ENCODE measurements at places on chromosomes 2 and 18. TPM values are rescaled to one million over a fixed set of nuclear protein-coding genes. Genes with fewer than 3 reads are reported as not detected.

DYSF gene
- total RNA-seq, result 1.8 TPM

SEPTIN2 gene
- 295 TPM for total RNA-seq

PIKFYVE gene
- total RNA-seq, result 53.1 TPM

TSN gene
- total RNA-seq, result 73.4 TPM

DPY30 gene
- 72.7 TPM for total RNA-seq

CYRIA gene
- 79.6 TPM for total RNA-seq

FAM228A gene
- total RNA-seq, result 1.2 TPM

VWA3B gene
- 2.8 TPM for total RNA-seq

C2orf80 gene
- 38.1 TPM for total RNA-seq

LYPD6B gene
- 5.8 TPM for total RNA-seq

NIF3L1 gene
- 34.4 TPM for total RNA-seq

VSNL1 gene
- 128 TPM for total RNA-seq

ZRANB3 gene
- total RNA-seq, result 16.1 TPM

GKN2 gene
- total RNA-seq, result not detected

CD226 gene
- total RNA-seq, result 1.8 TPM

LAMA3 gene
- 3.7 TPM for total RNA-seq

ASPRV1 gene
- total RNA-seq, result 3.0 TPM

FAM161A gene
- total RNA-seq, result 26.5 TPM

IL1F10 gene
- total RNA-seq, result not detected

RGPD4 gene
- 0.23 TPM for total RNA-seq

NCK2 gene
- 50.5 TPM for total RNA-seq

NFE2L2 gene
- total RNA-seq, result 15.9 TPM

PDK1 gene
- 18.2 TPM for total RNA-seq

LYG2 gene
- not detected for total RNA-seq

FLACC1 gene
- total RNA-seq, result 3.7 TPM

LAMA1 gene
- 22.1 TPM for total RNA-seq

HAUS1 gene
- 30.4 TPM for total RNA-seq

KIF1A gene
- 358 TPM for total RNA-seq

ACYP2 gene
- 34.6 TPM for total RNA-seq

NTSR2 gene
- 4.2 TPM for total RNA-seq

NAT8 gene
- not detected for total RNA-seq

MAB21L4 gene
- not detected for total RNA-seq

CAPN13 gene
- 0.23 TPM for total RNA-seq
